ENCODE measurements at places on chromosomes 2 and 18.
A peak's percentile ranks its signal among the peaks of the same experiment; 100 is the strongest.

GRCh38 chr18:27110319-27110718 lies 74.8 kb downstream of the CHST9 start:
- no peak for DNase-seq

DNA sequence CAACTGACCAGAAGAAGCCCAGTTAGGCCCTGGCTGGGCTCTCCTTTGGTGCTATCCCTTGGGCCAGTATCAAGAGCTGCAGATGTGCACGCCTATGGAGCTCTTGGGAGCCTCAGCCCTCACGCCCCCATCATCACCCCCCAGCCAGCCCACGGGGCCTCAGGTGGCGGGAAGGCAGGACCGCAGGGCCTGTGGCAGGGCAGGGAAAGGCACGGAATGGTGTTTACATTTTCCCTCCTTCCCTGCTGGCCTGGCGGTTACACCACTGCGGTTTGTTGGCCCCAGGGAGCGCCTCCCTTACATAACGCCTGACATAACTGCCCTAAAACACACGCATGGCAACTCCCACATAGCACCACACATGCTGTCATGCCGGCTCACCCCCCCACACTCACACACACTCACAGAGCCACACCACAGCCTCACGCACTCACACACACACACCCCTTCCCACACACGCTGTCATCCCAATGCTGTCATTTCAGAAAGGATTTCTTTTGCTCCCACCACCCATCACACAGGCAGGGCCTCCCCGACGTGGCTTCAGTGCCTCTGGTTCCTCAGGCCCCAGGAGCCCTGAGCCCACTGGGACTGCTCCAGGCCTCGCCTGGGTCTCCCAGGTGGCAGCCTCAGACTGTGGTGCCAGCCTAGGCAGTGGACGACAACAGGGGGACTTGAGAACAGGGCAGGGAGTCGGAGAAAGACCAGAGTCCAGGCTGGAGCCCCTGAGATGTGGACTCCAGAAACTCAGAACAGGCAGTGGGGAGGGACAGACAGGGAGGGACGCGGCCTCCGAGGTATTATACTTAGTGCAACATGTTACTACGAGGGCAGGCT lies 15.7 kb downstream of the ZFP36L2 start:
- peak; percentile 88 for DNase-seq

GRCh38 chr2:196427986-196428634 lies 211.4 kb upstream of the CCDC150 start:
- DNase-seq: no peak

DNA sequence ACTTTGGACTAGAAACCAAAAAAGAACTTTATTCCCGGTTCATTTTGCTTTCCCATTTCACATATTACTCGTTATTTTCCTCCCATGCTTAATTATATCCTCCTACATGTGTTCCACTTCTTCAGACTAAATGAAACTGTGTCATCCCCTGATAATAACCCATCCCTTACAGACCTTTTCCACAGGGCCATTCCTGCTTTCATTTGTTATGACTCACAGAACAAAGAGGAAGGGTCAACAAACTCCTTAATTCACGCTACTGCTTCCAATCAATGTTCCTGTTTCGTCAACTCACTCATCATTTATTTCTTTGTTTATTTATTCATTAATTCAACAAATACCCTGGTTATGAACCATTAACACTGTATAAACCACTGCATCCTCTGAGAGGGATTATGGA lies 104.5 kb downstream of the ZEB2 start:
- DNase-seq: no peak

GRCh38 chr2:143706354-143706753 lies 577.1 kb downstream of the ARHGAP15 start:
- DNase-seq: no peak

DNA sequence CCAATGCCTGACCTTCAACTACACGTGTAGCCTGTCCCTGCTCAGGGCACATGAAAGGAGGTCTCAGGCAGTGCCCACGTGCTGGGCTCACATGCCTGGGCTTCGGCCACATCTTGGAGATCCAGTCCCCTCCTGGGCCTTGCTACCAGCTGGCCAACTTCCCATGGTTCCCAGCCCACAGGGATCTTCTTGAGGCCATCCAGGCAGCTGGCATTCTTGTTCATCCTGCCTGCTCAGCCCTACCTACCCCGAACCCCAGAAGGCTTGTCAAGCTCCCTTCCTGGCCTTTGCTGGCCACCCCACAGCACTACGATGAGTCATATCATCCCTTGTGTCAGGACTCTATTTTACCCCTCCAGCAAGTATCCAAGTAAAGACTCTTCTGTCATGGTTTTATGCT lies 97.1 kb downstream of the ZBTB7C start:
- no peak for DNase-seq

DNA sequence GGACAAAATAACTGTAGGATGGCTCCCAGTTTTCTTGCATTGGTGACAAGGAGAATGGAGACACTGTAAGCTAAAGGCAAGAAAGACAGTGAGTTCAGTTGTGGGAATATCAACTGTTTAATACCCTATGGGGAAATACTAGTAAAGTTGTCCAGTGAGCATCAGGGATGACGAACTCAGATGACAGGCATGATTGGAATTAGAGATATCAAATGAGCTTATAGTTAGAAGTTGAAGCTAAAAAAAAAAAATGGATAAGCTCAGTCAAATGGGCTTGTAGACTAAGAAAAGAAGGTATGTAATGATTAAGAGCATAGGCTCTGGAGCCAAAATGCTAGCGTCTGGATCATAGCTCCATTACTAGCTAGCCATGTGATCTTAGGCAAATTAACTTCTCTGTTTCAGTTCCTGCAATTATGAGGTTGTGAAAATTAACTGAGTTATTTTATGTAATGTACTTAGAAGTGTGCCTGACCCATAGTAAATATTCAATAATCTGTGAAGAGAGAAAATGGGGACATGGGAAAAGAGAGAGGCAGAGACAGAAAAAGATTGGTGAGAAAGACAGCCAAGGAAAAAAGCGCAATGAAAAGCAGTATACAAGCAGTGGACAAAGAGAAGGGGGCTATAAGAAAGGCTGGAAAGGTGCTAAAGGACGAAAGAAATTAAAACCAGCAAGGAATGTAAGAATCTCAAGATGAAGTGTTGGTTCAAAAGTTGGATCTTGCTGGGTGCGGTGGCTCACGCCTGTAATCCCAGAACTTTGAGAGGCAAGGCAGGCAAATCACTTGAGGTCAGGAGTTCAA lies 95.7 kb upstream of the SLC39A10 start:
- DNase-seq: peak; percentile 70

DNA sequence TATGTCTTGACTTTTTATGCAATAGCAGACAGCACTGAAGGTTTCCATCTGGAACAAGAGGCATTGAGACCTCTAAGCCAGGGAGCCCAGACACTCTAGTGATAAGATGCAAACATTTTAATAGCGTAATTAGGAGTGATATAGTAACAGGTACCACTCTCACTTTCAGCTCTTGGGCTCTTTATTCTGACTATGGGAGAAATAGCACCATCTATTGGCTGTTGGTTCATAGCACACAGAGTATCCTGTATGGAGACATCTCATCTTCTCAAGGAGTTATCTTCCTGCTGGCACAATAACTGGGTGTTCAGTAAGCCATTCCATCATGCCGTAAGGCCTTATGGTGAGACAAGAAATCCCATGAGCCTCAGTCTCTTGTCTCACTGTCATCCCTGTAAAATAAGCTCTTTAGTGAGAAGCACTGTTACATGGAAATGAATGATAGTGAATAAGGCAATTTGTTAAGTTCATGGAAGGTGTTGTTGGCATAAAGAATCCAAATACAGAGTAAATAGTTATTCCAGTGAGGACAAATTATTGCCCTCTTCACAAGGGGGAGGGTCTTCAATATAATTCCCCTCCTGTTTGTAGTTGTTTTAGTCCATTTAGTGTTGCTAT lies 48.3 kb downstream of the THUMPD2 start:
- no peak for DNase-seq

DNA sequence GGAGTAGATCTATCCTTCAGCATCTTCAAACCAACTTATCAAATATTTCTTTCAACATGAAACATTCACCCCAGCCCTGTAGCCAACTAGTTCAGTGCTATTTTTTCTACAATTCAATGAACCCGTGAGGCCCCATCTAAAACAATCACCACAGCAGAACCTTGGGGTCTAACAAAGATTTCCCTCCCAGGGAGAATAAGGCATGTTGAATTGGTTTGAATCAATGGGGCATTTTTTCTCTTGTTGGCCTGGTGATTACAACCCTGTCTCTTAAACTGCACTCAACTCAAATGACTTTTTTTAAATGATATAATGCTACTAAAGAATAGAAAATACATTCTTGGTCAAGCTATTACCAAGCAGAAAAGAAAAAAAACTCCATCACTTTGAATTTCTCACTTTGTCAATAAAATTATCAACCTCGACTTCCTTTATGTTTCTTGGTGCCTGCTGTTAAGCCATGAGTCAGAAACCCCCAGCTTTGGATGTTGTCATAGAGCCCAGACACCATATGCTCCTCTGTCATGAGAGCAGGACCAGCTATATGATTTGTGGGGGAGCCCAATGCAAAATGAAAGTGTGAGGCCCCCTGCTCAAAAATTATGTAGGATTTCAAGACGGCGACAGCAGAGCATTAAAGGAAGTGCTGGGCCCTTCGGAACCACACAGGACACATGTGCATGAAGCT lies 282.4 kb downstream of the MEIS1 start:
- DNase-seq: no peak

DNA sequence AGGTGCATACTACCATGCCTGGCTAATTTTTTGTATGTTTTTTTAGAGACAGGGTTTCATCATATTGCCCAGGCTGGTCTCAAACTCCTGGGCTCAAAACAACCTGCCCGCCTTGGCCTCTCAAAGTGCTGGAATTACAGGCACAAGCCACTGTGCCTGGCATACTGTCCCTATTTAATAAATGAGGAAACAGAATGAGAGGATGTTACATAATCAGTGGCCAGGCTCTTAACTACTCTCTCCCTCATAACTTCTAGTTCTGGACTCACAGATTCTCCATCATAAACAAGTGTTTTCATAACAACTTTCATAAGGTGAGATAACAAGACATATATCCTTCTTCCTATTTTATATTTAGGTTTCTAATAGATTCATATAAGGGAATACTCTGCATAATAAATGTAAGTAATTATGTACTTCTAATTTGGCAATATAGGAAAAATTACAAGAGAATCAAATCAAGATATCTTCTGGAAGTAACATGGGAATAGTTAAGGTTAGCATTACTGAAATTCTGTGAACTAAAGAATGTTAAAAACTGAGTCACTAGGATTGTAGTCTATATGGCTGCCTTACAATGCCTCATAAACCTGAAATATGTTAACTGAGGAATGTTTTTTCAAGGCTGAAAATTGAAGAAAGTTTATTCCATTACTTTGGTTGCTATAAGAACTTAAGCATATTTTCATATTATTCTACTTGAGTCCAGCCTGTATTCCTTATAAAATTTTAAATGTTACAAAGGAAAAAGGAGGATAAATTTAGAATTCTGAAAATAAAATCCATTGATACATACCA lies 71.3 kb downstream of the SLC25A12 start:
- DNase-seq: no peak

- DNase-seq: no peak
These were observed 39.1 kb downstream of the DIPK1C start for GRCh38 chr18:74418023-74418422.

DNA sequence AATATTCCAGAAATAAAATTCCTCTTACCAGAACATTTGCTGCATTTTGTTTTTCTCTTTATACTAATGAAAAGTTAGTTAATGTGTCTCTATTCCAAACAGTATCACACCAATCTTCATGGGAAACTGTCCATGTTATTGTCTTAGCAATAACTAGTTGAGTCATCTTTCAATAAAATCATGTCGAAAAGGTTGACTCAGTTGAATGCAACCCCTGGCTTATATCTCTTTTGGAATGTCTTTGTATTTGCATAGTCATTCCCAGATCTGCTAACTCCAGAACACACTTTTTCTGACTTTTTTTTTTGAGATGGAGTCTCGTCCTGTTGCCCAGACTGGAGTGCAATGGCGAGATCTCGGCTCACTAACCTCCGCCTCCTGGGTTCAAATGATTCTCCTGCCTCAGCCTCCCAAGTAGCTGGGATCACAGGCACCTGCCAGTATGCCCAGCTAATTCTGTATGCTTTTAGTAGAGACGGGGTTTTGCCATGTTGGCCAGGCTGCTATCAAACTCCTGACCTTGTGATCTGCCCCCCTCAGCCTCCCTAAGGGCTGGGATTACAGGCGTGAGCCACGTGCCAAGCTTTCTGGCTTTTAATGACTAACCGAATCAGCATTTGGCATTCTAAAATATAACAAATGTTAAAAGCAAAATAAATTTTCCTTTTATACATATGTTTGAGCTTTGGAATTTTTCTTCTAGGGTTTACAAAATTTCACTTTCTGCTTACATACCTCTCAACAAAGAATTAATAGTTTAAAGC lies 133.2 kb upstream of the GULP1 start:
- DNase-seq: no peak

DNA sequence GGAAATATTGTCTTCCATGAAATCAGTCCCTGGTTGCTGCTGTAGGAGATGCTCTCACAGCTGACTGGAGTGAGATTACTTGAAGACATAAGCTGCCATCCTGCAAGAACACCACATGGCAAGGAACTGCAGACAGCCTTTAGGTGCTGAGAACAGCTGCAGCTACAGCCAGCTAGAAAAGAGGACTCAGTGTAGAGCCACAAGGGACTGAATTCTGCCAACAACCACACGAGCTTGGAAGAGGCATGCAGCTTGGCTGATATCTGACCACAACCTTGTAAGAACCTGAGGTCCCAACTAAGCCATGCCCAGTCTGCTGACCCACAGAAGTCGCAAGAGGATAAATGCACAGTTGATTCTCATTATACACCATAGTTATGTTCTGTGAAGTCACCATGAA lies 181.8 kb upstream of the ARL4C start:
- DNase-seq: peak; percentile 54

- peak; percentile 44 for DNase-seq
These were observed 8.0 kb upstream of the SESTD1 start for GRCh38 chr2:179272406-179273192.

DNA sequence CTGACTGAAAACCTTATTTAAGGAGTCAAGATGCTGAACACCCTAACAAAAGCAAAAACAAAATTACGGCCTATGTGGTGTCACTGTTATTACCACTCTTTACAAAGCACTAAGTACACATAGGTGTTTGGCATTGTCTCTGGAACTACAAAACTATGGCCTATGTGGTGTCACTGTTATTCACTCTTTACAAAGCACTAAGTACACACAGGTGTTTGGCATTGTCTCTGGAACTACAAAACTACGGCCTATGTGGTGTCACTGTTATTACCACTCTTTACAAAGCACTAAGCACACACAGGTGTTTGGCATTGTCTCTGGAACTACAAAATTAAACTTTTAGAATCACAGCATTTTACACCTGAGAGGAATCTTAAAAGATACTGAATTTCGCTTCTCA lies 47.4 kb downstream of the SLC35F5 start:
- no peak for DNase-seq

- DNase-seq: no peak
These were observed 74.4 kb downstream of the ANKRD44 start for GRCh38 chr2:197236159-197236558.

GRCh38 chr2:231701456-231702373 lies 6.6 kb upstream of the PTMA start:
- no peak for DNase-seq

DNA sequence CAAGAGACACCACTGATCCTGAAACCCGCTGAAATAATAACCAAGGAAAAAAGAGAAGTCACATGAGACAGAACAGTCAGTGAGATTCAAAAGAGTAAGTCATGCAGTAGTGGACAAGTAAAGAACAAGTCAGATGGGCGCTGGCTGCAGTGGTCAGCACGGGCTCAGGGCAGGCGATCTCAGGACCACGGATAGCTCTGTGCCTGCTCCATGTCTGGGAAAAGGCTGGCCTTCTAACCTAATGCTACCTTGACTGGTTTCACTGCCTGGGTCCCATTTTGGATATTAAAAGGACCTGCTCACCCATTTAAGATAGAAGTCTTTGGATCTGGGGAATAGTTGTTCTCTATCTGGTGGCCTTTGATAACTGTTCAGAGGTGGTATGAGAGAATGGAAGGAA lies 61.7 kb upstream of the LCLAT1 start:
- DNase-seq: no peak
